ENCODE measurements at places on chromosomes 13 and 19.

GRCh38 chr13:102566513-102566912 is 30.3 kb upstream of the TPP2 start:
- no peak for DNase-seq

- DNase-seq, result no peak
These were observed 6.2 kb downstream of the RPS19 start for GRCh38 chr19:41866284-41866683.

GRCh38 chr19:15815306-15815705 is at the start of gene OR10H1:
TSS of gene OR10H1 (minus strand) at chr19:15815664. CDS start at chr19:15808037, 7,627 bp downstream.
- no peak for DNase-seq

DNA sequence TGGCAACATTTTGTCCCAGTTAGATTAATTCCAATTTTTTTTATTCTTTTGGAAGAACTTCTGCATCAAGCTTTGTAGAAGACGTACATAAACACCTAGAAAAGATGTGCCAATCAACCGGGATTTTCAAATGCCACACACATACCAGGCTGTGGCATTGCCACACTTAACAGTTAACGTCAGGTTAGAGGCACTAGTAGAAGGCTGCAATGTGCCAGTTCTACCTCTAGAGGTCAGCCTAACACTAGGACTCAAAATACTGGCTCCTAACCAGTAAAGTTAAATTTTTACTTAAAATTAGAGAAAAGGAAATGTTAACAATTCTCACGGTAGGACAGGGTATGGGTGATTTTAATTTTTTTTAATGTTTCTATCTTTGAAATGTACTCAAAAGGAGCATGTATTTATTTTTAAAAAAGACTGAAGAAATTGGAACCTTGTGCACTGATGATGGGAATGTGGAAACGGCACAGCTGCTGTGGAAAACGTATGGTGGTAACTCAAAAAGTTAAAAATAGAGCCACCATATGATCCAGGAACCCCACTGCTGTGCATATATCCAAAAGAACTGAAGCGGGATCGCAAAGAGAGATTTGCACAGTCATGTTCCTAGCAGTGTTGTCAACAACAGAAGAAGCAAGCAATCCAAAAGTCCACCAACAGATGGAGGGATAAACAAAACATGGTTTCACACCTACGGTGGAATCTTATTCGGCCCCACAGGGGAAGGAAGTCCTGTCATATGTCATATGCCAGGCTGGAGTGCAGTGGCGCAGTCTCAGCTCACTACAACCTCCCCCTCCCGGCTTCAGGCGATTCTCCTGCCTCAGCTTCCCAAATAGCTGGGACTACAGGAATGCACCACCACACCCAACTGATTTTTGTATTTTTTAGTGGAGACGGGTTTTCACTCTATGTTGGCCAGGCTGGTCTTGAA is 30.3 kb downstream of the CRYL1 start:
- DNase-seq, result peak; percentile 66

DNA sequence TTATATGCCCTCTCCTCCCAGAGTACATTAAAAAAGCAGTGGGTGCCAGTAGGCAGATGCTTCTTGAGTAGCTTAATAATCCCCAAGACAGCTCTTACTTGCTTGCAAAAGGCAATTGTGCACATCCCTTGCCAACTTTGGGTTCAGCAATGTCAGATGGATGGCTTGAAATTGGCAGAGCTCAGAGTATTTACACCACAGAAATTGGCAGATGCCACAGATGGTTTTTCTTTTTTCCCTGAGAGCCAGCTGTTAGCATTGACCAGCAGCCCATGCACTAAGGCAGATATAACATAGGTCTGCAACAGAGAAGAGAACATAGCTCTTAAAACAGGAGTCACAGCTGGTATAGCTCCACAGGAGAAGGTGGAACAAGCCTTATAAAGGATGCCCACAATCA is 18.4 kb upstream of the RNASEH2B start:
- no peak for DNase-seq
